ENCODE measurements at places on chromosomes 6 and 20.

GRCh38 chr6:76697585-76697984 is 625.1 kb upstream of the IMPG1 start:
- DNase-seq, result peak; percentile 34

DNA sequence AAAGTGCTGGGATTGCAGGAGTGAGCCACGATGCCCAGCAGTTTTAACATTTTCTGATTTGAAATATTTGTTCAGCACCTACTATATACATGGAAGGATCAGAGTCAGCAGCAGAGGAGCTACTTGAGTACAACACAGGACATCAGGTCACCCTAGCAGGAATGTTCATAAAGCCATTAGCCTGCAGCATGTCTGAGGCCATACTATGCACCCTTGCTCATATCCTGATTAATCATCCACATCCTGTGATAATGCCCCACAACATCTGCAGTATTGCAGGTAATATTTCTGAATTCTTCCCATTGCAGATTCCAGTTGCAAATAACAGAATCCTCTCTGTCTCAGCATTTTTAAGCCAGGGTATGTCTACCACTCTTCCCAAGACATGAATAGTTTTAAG is 171.0 kb upstream of the PRND start:
- peak; percentile 75 for DNase-seq

DNA sequence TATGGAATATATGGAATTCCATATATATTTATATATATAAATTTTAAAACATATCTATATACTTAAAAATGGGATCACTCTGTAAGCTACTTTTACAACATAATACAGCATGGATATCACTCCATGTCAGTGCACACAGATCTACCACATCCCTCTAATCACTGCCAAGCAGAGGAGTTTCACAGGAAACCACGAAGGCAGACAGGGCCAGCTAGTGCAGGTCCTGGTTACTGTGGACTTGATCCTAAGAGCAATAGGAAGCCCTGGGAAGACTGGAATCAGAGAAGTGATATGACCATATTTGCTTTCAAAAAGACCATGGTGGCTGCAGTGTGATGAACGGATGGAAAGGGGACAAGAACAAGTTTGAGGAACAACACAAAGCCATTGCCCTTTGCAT is 40.0 kb upstream of the NRN1 start:
- no peak for DNase-seq

DNA sequence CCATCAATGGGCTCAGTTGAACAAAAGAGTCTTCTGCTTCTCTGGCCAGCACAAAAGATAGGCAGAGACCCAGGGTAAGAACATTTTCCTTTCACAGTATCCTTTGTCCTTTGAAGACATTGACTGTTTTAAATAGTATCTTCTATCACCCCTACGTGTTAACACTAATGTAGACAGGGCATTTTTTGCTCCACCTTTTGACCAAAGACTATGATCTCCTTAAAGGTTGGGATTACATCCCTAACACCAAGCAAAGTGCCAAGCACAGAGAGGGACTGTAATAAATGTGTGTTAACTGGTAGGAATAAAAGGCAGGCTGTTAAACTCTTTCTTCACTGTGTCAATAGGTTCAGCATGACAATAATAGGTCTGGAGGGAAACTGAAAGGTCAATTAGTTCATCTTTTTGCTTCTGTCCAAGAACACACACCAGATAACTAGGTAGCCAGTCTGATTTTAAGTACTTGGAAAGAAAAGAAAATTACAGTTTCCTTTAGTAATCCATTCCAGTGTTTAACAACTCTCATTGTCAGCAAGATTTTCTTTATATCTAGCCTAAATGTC is 63.6 kb upstream of the NOX3 start:
- DNase-seq, result no peak

DNA sequence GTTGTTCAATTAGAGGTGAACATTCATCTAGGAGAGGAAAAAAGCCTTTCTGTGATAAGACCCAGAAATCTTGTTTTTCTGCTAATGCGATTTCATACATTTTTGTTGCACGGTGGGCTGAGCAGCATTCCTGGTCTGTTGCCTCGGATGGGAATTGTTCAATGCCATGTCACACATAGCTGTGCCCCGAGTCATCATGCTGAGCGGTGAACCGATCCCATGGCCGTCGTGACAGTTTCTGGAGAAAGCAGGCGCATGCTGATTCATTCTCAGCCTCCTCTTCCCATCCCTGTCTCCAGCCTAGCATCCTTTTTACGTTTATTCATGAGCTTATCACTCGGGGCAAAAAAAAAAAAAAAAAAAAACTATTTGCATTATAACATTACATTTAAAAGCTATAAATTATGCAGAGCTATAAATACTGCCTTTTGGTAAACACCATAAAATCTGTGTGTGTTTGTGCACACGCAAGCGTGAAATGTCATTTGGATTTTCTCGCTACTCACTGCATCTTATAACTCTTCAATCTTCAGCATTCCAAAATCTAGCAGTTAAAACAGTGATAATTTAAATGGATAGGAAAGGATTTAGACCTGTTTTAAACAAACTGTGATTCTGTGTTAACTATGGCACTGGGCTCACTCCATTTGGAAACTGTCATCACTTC is 58.9 kb upstream of the IFNGR1 start:
- DNase-seq, result peak; percentile 72

DNA sequence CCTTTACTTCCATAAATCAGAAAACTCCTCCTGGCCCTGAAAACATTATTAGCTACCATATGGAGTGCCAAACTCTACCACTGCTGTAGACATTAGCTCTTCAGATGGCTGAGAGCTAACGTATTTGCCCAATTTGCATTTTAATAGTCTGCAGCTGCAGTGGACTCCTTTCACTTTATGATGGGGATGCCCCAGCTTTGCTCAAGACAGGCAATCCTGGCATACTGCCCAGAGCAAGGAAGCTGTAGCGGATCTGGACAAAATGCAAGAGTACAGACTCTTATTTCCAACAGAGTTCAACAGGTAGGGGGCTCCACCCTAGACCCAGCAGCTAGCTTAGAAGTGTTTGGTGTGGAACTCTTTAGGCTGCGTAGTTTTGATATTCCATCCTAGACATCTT is 246.7 kb downstream of the FOXC1 start:
- DNase-seq, result peak; percentile 52

Data from epithelial cell of esophagus (primary cell).